ENCODE measurements at places on chromosomes 7 and 10. TPM values are rescaled to one million over a fixed set of nuclear protein-coding genes. Genes with fewer than 3 reads are reported as not detected.

DNA sequence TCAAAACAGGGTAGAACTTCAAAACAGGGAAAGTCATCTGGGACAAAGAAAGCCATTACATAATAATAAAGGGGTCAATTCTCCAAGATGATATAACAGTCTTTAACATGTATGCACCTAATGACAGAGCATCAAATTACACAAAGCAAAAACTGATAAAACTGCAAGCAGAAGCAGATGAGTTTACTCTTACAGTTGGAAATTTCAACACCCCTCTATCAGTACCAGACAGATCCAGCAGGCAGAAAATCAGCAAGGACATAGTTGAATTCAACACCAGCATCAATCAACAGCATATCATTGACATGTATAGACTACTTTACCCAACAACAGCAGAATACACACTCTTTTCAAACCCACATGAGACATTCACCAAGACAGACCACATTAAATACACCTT, 233.0 kb upstream of the NEBL start:
- DNase-seq: no peak

DNA sequence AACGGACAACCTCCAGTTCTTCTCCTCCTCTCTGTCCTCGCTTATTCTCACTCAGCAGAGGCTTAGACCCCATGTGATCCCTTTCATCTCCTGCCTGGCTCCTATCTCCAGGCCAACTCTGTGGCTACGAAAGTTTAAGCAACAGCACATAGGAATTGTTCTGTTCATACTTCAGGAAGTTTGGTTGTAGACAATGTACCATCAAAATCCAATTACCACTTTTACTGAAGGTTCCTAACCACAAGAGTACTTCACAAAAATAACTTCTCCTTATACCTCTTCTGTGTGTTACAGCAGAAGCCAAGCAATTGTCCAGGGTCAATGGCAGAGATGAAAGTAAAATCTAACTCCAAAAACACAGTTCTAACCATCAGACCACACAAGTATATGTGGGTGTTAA, 80.0 kb downstream of the SLC25A13 start:
- DNase-seq: no peak

GRCh38 chr10:108631332-108631731, 1292.0 kb downstream of the XPNPEP1 start:
- DNase-seq: no peak

DNA sequence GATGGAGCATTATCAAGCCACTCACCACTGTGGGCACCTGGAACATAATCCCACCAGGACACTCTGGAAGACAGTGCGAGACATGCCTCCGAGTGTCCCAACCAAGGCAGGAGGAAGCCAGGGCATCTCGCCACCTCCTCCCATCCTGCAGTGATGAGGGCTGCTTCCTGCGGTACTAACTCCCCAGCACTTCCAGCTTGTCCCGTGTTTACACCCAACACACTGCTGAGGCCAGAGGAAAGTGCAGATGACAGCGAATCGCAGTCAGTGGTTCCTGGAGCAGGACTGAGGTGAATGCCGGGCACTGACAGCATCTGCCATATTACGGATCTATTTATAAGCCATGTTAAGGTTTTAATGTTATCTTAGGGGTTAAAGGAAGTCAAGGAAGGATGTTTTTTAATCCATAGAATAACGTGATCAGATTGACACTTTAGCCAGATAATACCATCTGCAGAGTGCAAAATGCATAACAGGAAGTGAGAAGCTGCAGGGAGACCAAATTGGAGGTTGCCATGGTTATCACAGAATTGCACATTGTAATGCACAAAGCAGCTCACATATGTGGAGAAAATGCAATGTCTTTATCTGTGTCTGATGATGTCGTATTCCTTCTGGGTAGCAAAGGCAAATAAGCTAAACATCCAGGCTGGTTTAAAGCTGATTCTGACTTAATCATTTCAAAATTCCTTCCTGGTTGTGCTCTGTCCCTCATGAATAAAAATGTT, 314.1 kb upstream of the C7orf33 start:
- no peak for DNase-seq

DNA sequence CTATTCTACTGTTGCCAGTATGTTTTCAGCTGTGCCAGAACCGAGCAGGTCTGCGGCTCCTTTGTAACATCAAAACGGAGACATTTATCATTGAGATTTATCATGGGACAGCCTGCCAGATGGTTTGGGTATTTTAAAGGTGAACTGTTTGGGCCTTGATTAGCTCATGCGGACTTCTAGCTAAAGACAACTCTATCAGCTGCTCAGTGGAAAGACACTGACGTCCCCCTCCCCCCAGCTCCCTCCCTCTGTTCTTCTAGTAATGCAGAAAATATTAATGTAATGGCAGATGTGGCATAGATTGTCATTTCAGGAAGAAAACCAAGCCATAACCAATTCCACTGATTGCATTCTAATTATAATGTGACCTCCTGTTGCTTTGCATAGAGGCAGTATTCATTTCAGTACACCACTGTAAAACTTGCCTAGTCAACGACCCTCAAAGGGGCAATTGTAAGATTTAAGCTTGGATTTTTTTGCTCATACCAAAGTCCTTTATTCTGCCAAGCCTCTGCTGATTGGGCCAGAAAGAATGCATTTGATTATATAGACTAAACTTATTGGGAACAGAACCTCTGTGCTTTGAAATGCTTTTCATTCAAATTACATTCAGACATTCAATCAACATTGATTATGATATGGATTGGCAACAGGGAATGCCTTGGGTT, 966.8 kb downstream of the LRMDA start:
- no peak for DNase-seq

DNA sequence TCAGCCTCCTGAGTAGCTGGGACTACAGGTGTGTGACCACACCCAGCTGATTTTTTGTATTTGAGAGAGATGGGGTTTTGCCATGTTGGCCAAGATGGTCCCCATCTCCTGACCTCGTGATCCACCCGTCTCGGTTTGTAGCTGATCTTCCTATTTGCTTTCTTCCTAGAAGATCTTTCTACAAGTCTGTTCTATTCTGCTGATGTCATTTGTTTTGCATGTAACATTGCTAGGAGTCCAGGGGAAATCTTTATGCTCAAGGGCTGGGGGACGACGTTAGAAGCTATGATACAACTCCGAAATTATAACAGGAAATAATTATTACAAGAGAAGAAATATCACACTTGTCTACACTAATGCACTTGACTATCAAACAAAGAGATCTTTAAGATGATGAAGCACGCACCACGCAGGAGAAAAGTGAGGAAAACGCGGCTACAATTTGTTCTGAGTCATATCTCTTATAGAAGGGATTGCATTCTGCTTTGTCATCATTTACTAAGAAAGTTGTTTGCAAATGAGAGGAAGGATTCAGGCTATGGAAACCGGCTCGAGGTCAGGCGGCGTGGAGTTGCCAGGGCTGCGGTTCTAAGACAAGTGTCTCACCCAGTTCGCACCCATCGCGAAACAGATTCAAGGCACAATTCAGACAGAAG, 103.0 kb upstream of the CARD11 start:
- peak; percentile 31 for DNase-seq

DNA sequence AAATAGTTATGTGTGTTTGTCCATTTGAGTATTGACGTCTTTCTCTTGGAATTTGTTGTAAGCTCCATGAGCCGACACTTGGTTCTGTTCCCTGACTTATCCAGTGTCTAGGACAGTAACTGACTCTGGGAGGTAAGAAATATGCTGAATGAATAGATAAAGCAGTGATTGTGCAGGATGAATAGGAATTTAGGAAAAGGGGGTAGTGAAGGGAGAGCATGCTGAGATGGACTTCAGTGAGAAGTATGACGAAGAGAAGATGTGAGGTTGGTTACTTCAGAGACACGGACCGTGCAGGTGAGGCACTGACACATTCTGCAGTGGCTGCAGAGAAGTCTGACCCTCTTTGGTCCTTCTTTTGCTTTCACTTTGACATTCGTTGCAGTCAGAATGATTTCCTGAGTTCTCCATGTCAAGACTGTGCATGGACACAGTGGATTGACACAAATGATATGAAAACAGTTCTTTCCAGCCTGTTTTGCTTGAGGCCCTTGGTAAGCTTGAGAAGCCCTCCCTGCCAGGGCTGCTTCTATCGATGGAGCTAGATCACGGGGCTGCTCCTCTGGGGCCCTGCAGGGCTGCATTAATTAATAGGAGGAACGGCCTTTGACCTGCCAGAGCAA, 261.5 kb upstream of the SORCS1 start:
- DNase-seq: no peak

- DNase-seq: no peak
These were observed 123.0 kb upstream of the SFMBT2 start for GRCh38 chr10:7533657-7534479.

DNA sequence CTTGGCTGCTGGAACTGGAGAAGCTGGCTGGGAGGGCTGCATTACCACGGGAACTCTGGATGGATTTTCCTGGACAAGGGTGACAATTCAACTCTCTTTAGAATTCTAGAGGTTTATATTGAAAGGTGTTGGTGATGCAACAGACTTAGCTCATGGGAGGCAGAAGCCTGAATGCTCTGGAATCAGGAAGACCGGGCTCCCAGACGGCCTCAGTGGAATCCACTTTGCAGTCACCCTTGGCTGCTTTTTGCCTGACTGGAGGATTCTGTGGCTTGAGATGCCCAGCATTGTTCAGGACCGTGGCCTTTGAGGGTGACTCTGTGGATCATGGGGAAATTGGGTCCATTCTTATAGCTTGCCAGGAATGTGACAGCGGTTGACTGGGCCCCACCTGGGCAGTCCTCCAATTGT, 32.3 kb downstream of the PYROXD2 start:
- DNase-seq: no peak

- DNase-seq: no peak
These were observed 3.3 kb upstream of the CNNM2 start for GRCh38 chr10:102914781-102915180.

DNA sequence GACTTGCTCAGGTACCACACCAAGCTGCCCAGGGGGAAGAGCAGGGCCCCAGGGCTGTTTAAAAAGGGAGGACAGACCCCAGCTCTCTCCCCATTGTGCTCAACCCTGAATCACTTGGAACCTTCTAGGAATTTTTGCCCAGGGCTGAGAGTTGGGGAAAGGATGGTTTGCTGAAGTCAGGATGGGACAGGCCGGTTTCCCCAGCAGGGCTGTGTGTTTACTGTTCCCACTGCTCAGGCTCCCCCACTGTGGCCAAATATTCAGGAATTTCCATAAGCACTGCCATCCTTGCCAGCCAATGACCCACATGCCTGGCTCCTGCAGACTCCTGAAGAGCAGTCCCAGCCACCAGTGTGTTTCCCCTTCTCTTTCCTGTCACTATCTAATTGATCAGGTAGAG, 120.7 kb downstream of the WDFY4 start:
- no peak for DNase-seq

DNA sequence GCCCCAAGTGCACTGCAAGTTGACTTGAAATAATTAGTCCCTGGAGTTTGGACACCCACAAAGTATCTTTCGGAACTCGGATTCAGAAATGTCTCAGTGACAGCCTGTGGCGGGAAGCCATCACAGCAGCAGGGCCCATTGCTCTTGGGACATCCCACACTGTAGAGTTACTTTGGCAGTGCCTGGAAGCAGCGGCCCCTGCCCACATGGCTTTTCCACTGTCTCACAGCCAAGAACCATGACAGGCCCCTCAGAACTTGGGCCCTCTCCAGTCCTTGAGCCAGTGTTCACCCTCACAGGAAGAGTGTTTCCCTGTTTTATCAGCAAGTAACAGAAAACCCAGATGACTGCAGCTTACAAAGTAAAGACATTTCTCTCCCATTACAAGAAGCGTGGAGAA, 477.0 kb upstream of the GALNT17 start:
- DNase-seq: no peak

GRCh38 chr7:100539436-100540006, 518 bp downstream of the AGFG2 start:
- no peak for DNase-seq

GRCh38 chr7:22460363-22460988, 39.5 kb downstream of the STEAP1B start:
- DNase-seq: no peak

GRCh38 chr10:125120053-125120710, 40.2 kb downstream of the CTBP2 start:
- no peak for DNase-seq

RBP3 gene
- not detected for total RNA-seq

SPDYE2B gene
- total RNA-seq: not detected

LRGUK gene
- total RNA-seq: 0.07 TPM

AOAH gene
- total RNA-seq: 1.2 TPM

ACTL6B gene
- not detected for total RNA-seq

TMEM270 gene
- total RNA-seq: not detected

HOXA6 gene
- not detected for total RNA-seq

STK31 gene
- not detected for total RNA-seq

UNCX gene
- total RNA-seq: not detected

Measured in activated naive CD4-positive, alpha-beta T cell treated with anti-CD3 and anti-CD28 coated beads for 36 hours (primary cell).